Omental fat pad (tissue), 4 donors: ENCODE measurements at places on chromosomes 2 and 18. TPM values are rescaled to one million over a fixed set of nuclear protein-coding genes. Genes with fewer than 3 reads are reported as not detected.

Gene CNDP1
- total RNA-seq = not detected

Gene GPR35
- 2.4 TPM for total RNA-seq

Gene SLC5A7
- total RNA-seq = not detected

Gene ACOXL
- not detected for total RNA-seq

Gene GPR45
- total RNA-seq = not detected

Gene CNTNAP5
- not detected for total RNA-seq

Gene IL1F10
- total RNA-seq = not detected

Gene SCN2A
- 0.36 TPM for total RNA-seq

Gene C2orf80
- total RNA-seq = not detected

Gene TUBA4B
- not detected for total RNA-seq

Gene RNU2-63P
- not detected for total RNA-seq

Gene MOCOS
- total RNA-seq = 6.0 TPM

Gene PSMG2
- 72.3 TPM for total RNA-seq

Gene LOXL3
- 7.5 TPM for total RNA-seq

Gene SCN3A
- total RNA-seq = 1.1 TPM

Gene MYO5B
- 31.0 TPM for total RNA-seq

Gene PDE1A
- 9.7 TPM for total RNA-seq

Gene KLHL14
- 0.19 TPM for total RNA-seq

Gene KCNG2
- 0.75 TPM for total RNA-seq

Gene CSRNP3
- 1.1 TPM for total RNA-seq

Gene ANKRD36
- 24.1 TPM for total RNA-seq

Gene RAPH1
- total RNA-seq = 46.5 TPM

Gene CCDC141
- 11.2 TPM for total RNA-seq

Gene MYOM1
- 8.5 TPM for total RNA-seq

Gene REG3A
- total RNA-seq = not detected

Gene IRS1
- 16.2 TPM for total RNA-seq

Gene CDKL4
- total RNA-seq = 0.65 TPM

Gene CTAGE1
- not detected for total RNA-seq

Gene MC4R
- total RNA-seq = not detected
